ENCODE measurements at places on chromosomes 7 and 10.

DNA sequence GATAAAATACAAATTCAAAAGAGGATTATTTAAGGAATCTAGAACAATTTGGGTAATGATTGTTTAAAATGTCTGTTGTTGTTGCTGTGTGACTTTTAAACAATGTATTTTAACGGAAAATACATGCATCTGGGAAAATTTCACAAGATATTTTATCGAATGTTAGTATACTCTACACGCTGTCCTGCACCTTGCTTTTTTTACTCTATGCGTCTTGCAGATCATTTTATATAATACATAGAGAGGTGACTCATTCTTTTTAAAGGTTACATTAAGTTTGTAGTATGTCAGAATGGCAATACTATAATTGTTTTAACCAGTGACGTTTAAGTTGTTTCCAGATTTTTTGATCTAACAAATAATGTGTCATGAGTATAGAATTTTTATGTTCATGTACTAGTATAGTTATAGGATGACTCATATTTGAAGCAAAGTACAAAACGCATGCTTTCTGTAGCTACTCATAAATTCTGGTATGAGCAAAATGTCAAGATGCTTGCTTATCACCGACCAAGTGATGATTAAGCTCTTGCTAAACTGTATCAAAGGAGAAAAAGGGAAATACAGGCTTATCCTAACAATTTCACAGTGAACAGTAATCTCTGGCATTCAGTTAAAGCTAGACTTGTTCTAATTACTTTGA, 4.9 kb downstream of the DKK1 start:
- DNase-seq, result no peak

- no peak for DNase-seq
Observed at GRCh38 chr10:112843623-112844022, 106.4 kb upstream of the TCF7L2 start.

DNA sequence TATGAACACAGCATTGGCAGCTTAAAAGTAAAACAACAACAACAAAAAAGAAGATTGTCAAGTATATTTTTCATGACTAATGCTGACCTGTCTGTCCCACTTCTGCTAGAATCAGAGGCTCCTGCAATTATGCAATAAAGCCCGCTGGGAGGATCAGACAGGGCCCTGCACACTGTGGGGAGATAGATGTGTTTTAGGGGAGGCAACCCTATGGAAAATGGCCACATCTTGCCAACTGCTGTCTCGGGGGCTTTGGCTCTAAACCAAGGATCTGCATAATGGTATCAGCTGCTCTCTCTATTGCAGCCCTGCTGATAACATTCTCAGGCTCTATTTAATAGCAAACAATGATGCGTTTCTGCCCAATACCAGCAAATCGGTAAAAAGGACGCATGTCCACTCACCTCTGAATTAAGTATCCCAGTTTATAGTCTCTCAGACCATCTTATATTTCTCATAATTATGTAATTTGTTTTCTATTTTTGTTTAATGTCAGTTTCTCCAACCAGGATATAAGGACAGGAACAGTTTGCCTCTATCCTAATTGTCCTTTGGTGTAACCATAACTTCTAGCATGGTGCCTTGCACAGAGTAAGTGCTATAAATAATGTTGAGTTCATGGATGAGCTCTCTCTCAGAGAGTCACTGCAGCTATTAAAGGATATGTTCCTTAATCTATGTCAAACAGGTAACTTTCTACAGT, 15.3 kb upstream of the PRKAR2B start:
- no peak for DNase-seq

DNA sequence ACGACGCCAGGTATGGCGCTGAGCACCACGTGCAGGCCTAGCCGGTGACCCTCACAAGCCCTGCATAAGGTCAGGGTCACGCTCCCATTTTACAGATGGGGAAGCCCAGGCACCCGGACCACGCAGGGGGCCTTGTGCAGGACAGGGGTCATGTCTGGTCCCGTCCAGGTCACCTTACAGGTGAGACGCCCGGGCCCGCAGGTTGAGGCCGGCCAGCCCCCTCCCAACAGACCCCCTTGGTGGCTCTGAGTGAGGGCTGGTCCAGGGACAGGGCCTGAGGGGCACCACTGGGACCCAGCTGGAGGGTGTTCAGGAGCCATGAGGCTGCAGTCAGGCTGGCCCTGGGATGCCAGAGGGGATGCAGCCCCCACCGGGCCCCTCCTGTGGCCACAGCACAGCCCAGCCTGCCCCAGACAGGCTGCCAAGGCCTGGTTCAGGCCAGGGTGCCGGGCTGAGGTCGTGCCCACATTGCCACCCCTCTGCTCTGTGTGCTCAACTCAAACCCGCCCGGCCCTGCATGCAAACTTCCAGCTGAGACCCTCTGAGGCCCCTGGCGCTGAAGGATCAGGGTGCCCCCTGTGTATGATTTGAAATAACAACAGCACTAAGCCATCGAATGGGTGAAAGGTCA, 69.0 kb downstream of the PWWP2B start:
- DNase-seq, result no peak

GRCh38 chr10:62183442-62183841, 85.2 kb downstream of the RTKN2 start:
- DNase-seq, result no peak

DNA sequence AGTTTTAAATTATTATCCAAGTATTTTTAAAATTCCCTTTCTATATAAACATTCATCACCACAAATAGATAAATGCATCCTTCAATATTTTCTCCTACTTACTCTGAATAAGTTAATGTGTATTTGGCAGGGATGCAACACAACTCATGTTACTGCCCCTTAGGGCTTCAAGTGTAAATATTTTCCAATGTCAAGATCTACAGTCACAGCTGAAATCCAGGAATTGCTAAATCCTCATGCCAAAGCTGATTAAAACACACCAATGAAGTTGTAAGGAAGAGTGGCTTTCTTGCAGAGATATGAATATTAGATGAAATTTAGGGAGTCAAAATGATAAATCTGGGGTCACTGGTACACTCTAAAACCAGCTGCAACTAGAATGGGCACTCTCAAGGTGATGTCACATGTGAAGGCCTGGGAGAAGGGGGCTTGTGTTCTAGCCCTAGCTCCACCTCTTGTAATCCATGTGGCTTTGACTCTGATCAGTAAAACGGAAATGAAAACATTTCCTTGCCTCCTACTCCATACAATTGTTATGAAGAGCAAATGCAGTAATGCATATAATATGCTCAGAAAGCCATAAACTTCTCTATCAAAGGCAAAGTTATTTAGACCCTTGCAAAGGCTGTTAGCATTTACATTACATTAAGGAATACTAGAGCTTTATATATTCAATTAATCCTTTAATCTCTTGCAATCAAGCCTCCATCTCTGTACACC, 228.1 kb upstream of the NFE2L3 start:
- DNase-seq, result no peak

DNA sequence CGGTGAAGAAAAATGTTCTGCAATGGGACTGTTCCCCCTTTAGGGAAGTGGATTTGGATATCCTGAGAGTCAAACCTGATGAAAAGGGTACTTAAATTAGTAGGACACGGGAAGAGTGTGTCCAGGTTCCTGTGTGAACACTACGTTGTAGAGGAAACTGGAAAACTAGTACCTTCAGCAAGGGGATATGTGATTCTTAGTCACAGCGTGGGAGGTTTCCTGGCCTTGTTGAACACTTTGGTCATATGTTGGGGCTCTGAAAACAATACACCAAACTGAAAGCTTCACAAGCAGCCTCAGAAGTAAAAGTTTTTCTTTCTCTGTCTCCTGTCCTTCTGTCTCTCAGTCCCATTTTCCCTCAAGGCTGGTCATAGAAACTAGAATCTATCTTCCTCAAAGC, 306.9 kb upstream of the GLI3 start:
- DNase-seq, result no peak

DNA sequence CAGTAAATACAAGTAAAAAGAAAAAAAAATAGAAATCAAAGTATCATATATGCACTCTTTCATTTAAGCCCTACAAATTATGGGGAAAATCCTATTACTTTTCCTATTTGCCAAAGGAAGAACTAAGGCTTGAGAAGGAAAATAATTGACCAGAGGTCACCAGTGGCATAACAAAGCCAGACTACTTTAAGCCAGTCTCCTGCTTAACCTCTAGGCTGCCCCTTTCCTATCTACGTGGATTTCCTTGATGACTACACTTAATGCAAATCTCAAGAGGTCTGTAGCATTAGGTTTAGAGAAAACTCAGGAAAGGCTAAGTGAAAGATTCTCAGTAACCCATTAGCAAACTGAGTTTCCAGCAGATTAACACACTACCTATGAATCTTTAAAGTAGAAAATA, 49.8 kb downstream of the TPK1 start:
- DNase-seq, result no peak

- DNase-seq, result no peak
Observed at GRCh38 chr10:2296179-2296891, 559.0 kb upstream of the ADARB2 start.

DNA sequence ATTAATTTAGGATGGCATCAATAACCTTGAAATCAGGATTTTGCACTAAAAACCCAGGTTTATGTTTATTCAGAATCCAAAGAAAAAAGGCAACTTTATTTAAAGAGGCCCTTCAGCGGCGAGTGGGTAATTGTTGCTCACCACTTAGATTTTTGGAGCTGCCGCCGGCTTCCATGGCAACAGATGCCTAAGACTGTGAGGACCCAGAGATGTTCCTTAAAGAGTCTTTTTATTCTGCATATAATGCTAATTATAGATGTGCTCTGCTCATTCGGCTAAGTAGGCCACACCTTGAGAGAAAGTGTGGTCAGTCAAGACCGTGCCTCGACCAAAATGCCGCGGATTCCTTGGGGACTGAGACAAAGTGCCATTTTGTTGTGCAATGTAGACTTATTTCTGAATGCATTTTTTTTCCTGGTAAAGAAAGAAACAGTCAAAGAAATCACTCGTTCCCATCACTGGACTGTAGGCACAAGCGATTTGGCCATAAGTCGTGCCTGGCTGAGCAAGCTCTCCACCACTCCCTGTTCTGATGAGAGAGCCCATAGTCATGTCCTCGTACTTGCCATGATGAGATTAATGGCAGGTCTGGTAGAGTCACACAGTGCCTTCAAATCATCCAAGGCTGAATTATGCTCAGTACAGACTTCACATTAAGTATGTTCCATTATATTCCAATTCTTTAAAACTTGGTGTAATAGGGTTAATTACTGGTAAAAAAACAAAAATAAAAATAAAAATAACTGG, 21.4 kb upstream of the MGMT start:
- DNase-seq, result no peak

- no peak for DNase-seq
Observed at GRCh38 chr7:107591421-107591820, 11.4 kb downstream of the BCAP29 start.

DNA sequence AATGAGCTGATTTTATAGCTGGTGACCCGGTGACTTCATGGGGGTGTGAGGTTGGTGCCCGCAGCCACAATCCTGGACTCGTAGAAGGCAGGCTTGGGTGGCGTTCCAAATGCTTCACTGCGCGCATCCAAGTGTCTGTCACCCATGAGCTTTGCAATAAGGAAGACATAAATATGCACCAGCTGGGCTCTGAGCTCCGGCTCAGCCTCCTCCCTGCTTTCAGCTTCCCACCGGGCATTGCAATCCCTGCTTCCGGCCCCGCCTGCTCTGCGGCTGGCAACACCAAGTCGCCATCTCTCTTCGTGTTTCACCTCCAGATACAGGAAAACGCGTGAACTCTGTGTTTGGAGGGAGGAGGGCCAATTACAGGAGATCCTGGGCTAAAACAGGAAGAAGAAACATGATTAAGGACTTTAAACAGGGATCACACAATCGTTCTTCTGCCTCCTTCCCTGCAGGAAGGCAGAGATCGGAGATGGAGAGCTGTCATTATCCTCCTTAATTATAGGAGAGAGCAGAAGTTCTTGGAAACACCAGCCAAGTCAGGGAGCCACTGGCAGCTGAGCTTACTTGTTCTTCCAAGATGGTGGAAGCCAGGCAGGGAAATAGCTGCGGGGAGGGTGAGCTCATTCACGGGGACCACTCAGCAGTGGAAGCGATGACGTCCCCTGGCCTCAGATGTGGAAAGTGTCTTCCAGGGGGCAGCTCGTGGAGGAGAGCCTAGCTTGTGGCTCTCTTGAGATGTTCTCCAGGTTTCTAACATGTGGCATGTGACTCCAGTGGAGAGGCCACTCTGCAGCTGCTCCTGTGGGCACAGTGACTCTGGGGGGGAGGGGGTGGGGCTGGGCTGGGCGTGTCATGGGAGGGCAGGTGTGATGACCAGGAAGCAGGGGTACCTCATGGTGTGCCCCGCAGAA, 134.9 kb downstream of the CAMK1D start:
- no peak for DNase-seq

GRCh38 chr7:107164092-107164491, 4.7 kb upstream of the HBP1 start:
- no peak for DNase-seq

- no peak for DNase-seq
Observed at GRCh38 chr7:70376561-70377031, 755.3 kb upstream of the GALNT17 start.

GRCh38 chr10:14605231-14605925, 169.3 kb downstream of the FAM107B start:
- DNase-seq, result no peak

GRCh38 chr10:127976286-127976685, 69.4 kb downstream of the PTPRE start:
- DNase-seq, result no peak

- no peak for DNase-seq
Observed at GRCh38 chr10:14502431-14502830, 171.7 kb upstream of the FRMD4A start.

- no peak for DNase-seq
Observed at GRCh38 chr10:128431083-128431482, 304.9 kb upstream of the MKI67 start.

- no peak for DNase-seq
Observed at GRCh38 chr10:71719464-71720201, at the start of gene C10orf105. Gene C10orf105, minus strand, starts transcription at chr10:71719778. Its CDS starts 3,441 bp downstream, at chr10:71716337.

DNA sequence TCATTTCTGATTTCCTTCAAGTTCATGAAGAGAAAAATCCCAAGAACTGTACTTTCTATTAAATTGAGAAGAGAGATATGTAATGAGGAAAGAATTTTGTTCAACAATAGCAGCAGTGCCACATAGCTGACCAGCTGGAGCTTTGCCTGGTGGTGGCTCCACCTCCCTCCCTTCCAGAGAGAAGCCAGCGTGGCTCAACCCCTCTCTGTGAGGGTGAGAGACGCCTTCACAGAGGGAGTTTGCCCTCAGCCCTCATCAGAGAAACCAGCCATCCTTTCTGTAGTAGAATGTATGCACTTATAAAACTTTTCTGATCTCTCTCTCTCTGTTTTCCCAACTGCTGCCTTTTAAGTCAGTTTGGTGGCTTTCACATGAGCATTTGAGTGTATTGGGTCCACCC, 20.5 kb upstream of the COL1A2 start:
- DNase-seq, result no peak

- DNase-seq, result no peak
Observed at GRCh38 chr7:27917119-27917518, 177.2 kb downstream of the TAX1BP1 start.
